ENCODE measurements at places on chromosomes 4 and X.

DNA sequence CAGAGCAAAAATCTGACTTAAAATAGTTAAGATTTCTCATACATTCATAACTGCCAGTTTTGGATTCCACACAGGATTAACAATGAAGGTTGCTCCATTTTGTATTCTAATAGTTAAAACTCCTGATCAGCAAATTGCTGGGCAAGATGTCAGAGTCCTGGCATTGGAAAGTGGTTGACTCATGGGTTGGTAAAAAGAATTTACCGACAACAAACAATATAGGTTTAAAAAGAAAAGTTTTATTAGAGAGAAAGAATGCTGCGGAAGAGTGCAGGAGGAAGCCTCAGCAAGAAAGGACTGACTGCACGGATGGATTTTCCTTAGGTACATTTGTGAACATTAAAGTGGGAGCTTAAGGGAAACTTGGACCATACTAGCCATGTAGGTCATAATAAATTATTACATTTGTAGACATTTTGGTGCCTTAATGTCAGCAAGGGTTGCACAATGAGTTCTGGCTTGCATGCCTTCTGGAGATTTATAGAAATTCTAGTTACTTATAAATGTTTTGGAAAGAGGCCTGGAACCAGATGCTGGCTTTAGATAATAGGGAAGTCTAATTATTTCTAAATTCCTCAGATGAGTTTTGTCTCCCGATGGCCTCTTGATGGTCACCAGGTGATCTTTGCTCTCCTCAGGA lies 25.4 kb upstream of the IL2 start:
- no peak for DNase-seq

- DNase-seq = no peak
Measured at GRCh38 chr4:81509191-81509590, 37.5 kb upstream of the RASGEF1B start.

GRCh38 chr4:8290701-8290970 lies 21.1 kb downstream of the HTRA3 start:
- DNase-seq = no peak

DNA sequence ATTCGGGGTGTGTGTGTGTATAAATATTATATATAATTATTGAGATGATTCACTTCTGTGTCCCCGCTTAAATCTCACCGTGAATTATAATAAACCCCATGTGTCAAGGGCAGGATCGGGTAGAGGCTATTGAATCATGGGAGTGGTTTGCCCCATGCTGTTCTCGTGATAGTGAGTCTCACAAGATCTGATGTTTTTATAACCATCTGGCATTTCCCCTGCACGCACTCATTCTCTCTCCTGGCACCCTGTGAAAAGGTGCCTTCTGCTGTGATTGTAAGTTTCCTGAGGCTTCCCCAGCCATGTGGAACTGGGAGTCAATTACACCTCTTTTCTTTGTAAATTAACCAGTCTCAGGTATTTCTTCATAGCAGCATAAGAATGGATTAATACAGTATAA lies 851.4 kb upstream of the AGA start:
- DNase-seq = no peak

DNA sequence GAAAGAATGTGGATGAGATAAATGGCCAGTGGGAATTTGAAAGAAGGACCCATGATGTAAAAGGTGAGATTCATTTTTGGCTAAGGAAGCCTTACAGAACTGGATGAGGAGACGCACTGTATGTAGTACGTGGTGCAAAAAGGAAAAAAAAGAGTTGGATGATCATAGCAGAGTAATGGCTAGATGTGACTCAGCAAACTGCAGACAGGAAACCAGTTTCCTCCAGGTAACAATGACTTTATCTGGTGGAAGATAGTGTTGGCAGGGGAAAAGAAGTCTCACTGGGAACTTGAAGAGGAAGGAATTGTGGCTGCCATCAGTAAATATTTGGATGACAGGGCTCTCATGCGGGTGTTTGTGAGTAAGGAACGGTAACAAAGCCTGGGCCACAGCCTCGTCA lies 243.2 kb downstream of the CPE start:
- no peak for DNase-seq

DNA sequence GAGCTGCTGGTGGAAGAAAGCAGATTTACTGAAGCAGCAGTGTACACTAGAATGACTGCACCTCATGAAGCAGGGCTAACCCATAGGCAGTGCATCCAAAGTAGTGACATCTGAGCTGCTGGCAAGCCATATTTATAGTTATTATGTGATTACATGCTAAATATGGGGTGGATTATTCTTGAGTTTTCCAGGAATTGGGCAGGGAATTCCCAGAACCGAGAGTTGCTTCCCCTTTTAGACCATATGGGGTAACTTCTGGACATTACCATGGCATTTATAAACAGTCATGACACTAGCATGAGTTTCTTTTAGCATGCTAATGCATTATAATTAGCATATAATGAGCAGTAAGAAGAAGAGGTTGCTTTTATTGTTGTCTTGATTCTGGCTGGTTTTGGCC lies 665.8 kb upstream of the POU3F4 start:
- no peak for DNase-seq

DNA sequence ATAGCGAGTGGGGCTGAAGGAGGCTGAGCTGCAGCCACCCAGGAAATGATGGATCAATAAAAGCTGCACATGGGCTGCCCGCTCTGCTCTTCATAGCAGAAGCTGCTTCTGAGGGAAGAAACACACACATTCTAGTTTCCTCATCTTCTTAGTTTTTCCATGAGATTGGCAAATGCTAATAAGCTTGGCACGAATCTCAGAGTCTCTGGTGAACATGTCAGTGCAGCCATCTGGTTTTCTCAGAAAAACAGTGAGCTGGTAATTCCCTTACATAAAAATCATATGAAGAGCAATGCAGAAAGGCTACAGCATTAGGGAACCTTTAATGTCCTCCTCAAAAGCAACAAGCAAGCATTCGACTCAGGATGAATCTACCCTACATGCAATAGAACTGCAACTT lies 69.9 kb downstream of the GATB start:
- no peak for DNase-seq

DNA sequence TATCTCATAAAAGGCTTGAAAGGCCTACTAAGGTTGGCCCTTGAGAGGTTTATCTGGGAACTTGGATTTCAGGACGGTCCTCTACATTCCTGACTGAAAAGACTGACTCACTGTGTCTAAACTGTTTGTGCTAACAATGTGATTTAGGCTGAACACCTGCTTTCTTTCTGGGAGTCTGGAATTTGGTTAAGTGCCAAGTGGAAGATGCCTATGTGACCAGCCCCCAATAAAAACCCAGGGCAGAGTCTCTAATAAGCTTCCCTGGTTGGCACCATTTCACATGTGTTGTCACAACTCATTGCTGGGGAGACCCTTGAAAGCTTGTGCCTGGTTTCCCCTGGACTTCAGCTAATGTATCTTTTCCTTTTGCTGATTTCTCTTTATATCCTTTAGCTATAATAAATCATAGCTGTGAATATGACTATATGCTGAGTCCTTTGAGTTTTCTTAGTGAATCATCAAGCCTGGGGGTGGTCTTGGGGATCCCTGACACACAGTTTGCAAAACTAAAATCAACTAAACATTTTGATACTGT lies 55.1 kb downstream of the GPR82 start:
- DNase-seq = no peak

DNA sequence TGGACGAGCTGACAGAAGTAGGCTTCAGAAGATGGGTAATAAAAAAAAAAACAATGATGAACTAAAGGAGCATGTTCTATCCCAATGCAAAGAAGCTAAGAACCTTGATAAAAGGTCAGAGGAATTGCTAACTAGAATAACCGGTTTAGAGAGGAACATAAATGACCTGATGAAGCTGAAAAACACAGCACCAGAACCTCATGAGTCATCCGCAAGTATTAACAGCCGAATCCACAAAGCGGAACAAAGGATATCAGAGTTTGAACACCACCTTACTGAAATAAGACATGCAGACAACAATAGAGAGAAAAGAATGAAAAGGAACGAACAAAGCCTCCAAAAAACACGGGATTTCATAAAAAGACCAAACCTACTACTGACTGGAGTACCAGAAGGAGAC lies 10.5 kb downstream of the NELFA start:
- DNase-seq = no peak

GRCh38 chr4:8553991-8554405 lies 26.2 kb upstream of the GPR78 start:
- DNase-seq = no peak

GRCh38 chr4:177759729-177760128 lies 317.5 kb upstream of the AGA start:
- no peak for DNase-seq

- DNase-seq = no peak
Measured at GRCh38 chr4:150080875-150081274, 2.6 kb downstream of the DCLK2 start.

- no peak for DNase-seq
Measured at GRCh38 chr4:155114790-155115189, 93.6 kb upstream of the NPY2R start.

- no peak for DNase-seq
Measured at GRCh38 chr4:6916587-6917460, 7.2 kb downstream of the TBC1D14 start.

Data from right kidney (tissue), 9 donors.